ENCODE measurements at places on chromosomes 7 and 10.

DNA sequence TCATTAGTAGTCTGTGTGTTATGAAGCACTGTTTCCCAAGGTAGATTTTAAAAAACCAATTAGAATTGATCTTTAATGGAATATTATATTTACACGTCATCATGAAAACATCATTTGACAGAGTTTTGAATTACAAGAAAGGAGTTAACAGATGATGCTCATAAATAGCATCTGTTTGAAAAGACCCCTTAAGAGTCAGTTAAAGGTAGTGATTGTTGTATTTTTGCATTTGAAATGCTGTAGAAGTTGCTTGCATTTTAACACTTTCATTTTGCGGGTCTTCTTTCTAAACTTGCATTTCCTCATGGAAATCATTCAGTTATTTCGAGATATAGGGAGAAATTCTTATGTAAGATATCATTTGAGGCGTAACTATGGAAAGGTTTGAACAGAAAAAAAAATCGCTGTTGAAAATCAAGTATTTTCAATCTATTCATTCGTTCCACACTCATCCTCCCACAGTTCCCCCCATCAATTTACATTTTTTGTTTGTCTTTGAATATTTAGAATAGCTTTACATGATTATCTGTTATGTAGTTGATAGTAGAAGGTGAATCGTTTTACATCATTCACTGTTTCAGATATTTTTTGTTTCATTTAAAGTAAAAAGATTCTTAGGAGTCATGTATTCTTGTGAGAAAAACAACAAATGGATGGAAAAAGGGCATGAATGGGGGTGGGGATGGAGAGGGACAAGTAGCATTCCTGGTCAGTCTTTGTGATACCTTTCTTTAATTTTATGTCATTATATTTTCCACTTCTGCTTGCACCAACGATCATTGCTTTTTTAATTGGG is 3.0 kb upstream of the SKIDA1 start:
- DNase-seq: no peak

- no peak for DNase-seq
These were observed 977 bp downstream of the TMEM248 start for GRCh38 chr7:66921918-66922486.

- no peak for DNase-seq
These were observed 913.9 kb upstream of the AUTS2 start for GRCh38 chr7:68684246-68684839.

GRCh38 chr7:138842111-138842510 is 44.1 kb upstream of the ATP6V0A4 start:
- no peak for DNase-seq

GRCh38 chr7:81934596-81935301 is 164.9 kb upstream of the HGF start:
- no peak for DNase-seq

DNA sequence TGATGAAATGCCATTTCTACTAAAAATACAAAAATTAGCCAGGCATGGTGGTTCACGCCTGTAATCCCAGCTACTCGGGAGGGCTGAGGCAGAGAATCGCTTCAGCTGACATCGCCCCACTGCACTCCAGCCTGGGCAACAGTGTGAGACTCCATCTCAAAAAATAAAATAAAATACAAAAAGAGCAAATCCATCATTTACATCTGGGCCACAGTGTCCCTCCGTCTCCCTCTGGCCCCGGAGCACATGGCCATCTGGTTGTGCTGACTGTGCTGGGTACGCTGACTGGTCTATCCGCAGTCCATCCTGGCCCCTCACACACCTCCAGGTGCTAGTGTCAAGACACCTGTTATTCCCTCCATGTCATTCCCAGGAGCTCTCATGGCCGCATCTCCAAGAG is 42.1 kb downstream of the KCNH2 start:
- DNase-seq: no peak

- no peak for DNase-seq
These were observed 89.7 kb downstream of the GALNT11 start for GRCh38 chr7:152115021-152115718.

GRCh38 chr10:110151467-110151866 is 55.9 kb upstream of the MXI1 start:
- DNase-seq: no peak

GRCh38 chr7:46107610-46108217 is 186.6 kb upstream of the IGFBP3 start:
- DNase-seq: no peak

DNA sequence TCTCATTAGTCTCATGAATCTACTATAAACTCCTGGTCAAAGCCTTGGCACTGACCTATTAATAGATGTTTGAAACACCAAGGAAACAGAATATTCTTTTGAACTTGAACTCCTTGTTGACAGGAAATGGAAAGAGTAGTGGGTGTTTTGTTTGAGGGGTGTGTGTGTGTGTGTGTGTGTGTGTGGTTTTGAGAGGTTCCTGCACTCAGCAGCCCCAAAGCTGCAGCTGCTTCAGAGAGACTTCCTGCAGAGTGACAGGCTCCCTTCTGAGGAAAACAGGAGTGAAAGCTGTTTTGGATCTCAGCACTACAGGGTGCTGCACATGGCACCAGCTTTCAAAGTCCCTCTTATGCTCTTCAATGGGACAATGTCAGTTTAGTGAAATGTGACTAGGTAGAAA is 546.5 kb upstream of the STEAP1 start:
- DNase-seq: no peak

DNA sequence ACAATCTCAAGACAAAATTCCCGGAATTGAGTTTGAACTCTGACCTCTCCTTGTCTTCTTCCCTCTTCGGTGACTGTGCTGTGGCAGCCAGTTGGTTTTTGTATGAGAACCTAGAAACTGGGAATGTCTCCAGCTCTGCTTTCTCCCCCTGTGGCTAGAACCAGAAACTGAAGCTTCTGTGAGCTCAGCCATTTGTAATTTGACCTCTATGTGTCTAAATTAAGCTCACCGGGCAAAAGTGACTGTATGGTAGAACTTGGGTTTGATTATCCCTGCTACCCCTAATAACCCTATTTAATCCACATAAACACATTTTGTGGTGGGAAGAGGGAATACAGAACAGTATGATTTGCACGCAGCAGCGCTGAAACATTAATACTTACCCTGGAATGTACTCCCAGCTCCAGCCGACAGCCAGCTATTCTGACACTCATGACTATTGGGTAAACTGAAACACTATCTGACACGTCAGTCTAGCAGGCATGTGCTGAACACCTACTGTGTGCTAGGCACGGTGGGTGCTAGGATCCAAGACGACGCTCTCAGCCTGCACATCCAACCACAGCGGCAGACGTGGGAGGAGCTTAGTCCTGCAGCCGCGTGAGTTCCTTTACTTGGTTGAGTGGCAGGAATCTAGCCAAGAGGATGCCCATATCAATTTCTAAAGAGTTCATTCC is 324.8 kb downstream of the SFMBT2 start:
- DNase-seq: no peak

- DNase-seq: no peak
These were observed 8.8 kb downstream of the INPP5F start for GRCh38 chr10:119734396-119735332.

DNA sequence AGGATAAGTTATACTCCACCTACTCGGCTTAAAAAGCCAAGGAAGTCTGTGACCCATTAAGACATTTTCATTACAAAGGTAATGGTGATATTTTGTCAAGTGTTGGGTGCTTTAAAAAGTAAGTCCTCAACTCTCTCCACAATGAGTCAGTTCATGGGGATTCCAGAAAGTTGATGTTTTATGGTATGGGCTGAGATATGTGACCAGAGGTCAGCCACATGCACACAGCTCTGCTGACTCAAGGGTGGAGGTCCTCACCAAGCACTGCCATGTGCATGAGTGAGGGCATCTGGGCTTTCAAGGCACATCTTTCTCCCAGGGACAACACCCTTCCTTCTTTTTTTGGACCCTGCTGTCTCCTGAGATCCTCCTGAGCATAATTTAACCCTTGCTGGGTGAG is 292.9 kb downstream of the PTEN start:
- no peak for DNase-seq

- DNase-seq: no peak
These were observed 105.7 kb upstream of the INSIG1 start for GRCh38 chr7:155191901-155192478.

- DNase-seq: peak; percentile 55
These were observed at the start of gene EPHB6 for GRCh38 chr7:142854372-142855113. Gene EPHB6, plus strand, starts transcription at chr7:142855076. Its CDS starts 8,152 bp downstream, at chr7:142863228.

DNA sequence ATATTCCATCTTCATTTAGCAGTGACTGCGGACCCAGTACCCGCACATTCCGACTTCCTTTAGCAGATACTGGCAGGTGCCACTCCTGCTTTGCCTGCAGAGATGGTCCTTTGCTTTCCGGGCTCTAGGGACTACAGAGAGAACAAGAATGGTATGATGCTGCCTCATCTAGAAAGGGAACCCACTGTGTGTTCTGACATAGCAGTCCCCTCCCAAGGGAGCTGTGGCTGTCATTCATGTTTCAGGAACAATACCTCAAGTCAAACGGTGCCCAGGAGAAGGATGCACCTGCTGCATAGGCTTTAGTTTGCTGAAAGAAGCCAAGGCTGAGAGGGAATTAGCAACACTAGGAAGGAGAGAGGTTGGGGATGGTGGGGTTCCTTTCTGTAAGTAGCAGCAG is 15.9 kb upstream of the TMEM72 start:
- DNase-seq: no peak

DNA sequence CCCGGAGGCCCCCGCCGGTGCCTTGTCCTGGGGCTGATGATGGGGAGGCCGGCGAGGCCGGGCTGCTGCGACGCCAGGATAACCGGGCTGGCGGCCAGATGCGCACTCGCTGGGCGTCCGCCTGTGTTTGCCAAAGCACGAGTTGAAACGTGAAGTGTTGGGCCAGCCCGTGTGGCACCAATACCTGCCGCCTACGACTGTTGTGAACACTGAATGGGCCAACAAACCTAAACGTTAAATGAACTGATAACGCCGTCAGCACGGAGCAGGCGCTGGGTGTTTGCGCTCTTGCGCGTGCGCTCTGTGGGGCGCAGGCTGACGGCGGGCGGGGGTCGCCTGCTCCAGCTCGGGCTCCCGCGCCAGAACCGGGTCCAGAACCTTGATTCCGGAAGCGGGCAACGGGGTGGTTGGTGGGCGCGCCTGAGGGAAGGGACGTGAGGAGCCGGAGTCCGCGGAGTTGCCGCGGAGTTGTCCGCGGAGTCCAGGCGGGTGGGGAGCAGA is 658 bp downstream of the CYP2E1 start:
- DNase-seq: no peak

GRCh38 chr7:29420011-29420410 is 143.6 kb upstream of the PRR15 start:
- DNase-seq: no peak

DNA sequence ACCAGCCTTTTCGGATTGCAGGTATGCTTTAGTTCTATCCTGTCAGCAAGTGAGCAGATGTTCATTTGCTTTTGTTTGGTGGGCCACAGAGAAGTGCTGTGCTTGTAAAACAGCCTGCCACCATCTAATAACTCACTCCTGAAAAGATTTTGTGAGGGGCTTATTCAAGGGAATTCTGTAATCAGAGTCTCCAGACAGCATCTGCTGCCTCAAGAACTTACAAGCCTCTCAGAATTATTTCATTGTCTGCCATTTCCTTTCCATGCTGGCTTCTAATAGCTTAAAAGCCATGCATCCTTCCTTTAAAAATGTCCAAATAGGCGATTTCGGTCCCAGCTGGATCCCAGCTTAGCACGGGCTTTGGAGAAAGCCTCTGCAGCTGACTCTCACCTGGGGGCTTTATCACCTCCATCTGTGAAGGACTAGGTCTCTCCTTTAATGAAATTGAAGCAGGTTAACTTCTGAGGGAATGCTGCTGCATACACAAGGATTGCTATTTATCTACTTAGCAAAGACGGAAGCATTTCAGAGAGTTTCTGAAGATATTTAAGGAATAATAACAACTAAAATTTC is 48.0 kb downstream of the MALRD1 start:
- DNase-seq: no peak

GRCh38 chr7:127413962-127414361 is 21.5 kb upstream of the ZNF800 start:
- DNase-seq: no peak

- no peak for DNase-seq
These were observed 83.2 kb downstream of the PDE1C start for GRCh38 chr7:31986878-31987518.

DNA sequence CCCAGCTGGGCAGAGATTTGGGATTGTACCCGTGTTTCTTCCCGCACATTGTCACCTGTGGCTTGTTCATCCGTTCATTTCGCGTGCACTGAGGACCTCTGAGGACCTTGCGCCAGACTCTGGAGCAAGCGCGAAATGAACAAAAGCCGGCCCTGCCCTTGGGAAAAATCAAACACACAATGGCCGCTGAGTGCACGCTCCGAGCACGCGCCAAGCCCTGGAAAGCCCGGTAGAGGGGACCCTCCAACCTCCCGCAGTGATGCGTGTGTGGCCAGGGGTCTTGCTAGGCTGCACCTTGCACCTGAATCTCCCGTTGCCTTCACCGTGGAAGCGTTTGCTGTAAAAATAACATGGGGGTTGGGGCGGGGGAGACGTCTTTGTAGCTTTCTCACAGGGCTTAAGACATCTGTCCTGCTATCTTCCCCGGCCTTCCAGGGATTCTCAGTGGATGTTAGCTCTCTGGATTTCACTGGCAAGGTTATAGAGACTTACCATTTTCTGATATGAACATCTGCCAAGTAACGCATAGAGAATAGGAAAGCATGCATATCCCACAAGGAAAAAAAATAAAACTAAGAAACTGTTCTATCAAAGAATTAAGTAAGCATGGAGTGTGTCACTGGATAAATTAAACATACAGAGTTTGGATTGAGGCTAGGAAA is 37.3 kb downstream of the ZNF777 start:
- no peak for DNase-seq

DNA sequence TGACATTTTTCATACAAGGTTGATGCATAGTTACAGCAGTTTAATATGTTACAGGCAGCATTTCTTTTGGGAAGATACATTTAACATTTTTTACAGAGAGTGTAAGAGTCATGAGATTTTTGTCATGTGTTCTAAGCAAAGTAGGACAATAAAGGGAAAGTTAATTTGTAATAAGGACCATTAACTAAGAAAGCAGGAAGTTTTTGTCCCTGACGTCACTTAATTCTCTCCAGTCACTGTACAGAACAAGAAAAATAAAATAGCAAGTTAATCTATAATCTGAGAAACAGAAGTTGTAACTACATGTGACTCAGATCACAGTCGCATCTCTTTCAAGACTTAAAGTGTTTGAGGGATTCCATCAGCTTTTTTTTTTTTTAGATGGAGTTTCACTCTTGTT is 49.5 kb upstream of the CAPZA2 start:
- no peak for DNase-seq

GRCh38 chr7:156180451-156181229 is 368.4 kb upstream of the SHH start:
- DNase-seq: no peak

- no peak for DNase-seq
These were observed 115.2 kb downstream of the TCERG1L start for GRCh38 chr10:131196176-131196885.

Data from T-helper 22 cell (primary cell).